ENCODE measurements at places on chromosomes 5 and 9.

DNA sequence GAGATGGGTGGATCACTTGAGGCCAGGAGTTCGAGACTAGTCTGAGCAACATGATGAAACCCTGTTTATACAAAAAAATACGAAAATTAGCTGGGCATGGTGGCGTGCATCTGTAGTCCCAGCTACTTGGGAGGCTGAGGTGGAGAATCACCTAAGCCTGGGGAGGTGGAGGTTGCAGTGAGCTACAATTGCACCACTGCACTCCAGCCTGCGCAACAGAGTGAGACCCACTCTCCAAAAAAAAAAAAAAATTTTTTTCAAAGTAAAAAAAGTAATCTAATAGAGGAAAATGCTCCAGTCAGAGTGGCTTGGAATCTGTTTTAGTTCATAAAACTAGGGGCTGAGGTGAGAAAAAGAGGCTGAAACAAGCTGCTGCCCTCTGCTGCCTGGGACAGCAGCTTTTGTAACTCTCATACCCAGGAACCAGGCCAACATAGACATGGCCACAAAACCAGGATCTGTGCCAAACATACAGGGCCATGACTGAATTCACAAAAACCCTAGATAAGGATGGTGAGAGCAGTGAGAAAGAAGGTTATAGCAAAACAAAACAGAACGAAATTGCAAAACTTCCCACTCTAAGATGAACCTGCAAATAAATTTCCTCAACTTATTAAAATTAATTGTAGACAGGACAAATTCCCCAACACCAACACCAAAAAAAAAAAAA is 13.1 kb upstream of the DCAF12 start:
- no peak for DNase-seq

DNA sequence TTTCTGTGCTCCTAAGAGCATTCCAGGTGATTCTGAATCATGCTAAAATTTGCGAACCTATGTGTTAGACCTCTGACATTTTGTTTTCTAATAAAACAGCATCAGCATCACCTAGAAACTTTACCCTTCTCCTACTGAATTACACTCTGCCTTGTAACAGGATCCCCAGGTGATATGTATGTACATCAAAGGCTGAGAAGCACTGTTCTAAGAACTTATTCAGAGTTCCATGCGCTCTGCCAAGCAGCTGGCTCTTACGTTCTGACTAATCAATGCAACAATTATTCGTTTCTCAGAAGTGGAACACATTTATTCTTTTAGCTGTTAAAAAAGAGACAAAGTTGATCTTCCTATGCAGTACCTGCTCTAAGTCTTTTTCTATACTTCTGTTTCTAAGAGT is 228.6 kb downstream of the SLF1 start:
- no peak for DNase-seq

- no peak for DNase-seq
These were observed 68.3 kb downstream of the TBCA start for GRCh38 chr5:77707791-77708190.

GRCh38 chr9:134210511-134210907 is 46.1 kb upstream of the RNU6ATAC start:
- DNase-seq: no peak

- DNase-seq: no peak
These were observed 480.9 kb upstream of the PAPPA start for GRCh38 chr9:115672477-115673316.

DNA sequence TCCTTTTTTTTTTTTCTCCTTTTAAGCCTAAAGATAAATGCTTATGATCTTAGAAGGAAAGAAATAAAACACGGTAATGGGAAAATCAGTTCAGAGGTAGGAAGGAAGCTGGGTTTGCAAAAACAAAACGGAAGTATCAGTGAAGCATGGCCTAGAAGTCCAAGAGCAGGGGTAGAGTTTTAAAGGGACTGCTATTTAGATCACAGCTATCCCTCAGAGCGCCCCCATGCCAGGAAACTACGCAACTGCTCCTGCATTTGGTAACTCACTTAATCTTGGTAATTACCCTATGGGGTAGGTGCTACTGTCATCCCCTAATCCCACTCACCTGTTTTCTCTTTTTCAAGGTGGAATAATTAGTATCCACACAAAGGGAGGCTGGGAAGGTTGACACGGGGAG is 16.0 kb downstream of the TLE1 start:
- no peak for DNase-seq
